ENCODE measurements at places on chromosomes 12 and 14.

DNA sequence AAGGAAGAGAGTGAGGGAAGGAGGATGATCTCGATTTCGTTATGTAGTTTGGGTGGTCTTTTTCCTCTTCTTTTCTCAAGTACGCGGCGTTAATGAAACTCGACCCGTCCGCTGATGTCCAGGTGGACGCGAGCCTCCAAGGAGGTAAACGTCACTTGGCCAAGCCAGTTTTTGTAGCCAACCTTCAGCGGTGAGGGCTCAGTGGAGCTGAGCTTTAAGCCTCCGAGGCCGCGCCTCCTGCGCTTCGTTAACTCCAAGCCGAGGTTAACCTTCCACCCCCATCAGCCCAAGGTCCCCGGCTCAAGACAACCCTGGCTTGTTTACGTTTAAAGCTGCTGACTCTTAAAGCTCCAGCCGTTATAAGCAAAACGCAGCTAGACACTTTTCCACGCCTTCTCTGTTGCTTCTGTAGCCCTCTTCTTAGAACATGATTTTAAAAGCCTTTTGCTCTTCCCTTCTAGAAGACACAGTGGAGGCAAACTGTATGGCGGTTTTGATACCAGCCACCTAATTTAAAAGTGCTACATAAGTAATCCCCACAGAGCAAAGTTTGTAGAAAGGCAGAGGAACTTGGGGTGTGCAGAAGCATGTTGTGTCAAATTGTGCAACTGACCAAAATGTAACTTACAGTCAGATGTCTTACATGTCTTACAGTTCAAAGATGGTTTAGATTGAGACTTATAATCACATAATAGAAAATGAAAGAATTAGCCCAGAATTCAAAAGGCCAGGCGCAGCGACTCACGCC lies 923 bp upstream of the ITPR2 start:
- peak; percentile 22 for DNase-seq

DNA sequence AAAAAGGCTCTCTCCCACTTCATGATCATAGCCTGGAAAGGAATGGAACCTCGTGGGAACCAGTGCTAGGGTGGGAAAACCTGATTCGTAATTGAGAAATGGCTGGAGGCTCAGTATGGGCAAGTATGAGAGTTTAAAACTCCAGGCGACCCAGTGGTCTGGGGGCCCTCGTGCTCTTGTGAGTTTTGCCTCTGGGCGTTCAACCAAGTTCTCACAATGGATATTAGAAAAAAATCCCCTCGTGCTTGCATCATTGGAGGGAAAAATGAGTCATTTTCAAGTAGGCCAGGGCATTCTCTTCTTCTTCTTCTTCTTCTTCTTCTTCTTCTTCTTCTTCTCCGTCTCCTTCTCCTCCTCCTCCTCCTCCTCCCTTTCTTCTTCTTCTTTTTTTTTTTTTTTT lies 39.0 kb downstream of the GPR68 start:
- no peak for DNase-seq

DNA sequence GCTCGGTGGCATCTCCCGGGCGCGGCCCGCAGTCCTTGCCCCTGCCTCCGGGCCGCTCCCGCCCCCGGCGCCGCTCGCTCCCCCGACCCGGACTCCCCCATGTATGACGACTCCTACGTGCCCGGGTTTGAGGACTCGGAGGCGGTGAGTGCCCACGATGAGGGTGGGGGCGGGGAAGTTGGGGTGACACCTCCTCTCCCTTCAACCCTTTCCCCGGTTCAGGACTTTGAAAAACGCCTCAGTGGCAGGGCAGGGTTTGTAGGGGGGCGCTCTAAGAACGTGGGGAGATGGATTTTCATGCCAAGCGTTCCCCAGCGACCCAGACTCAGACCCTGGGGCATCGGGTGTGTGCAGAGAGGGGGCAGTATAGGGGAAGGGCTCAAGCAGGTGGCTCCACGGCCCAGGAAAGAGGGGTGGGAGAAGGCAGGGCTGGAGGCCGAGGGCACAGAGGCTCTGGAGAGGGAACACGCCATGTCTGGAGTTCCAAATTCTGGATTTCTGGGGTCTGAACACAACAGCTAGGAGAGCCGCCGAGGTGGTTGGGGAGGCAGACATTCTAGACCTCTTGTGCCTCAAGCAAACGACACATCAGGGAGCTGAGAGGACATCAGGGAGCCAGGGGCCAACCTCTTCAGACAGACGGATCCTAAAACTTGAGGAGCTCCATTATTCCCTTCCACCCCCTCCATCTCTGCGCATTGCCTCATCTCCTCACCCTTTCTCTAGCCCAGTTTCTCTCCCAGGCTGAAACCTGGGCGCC lies 715 bp downstream of the CACNB3 start:
- no peak for DNase-seq

GRCh38 chr12:110699591-110700445 lies 10.9 kb upstream of the HVCN1 start:
- no peak for DNase-seq

- DNase-seq, result no peak
Observed at GRCh38 chr12:124372831-124373230, 77.9 kb downstream of the RFLNA start.

- DNase-seq, result no peak
Observed at GRCh38 chr14:56304456-56304855, 186.2 kb downstream of the PELI2 start.

Measured in T-helper 1 cell (primary cell).